ENCODE measurements at places on chromosomes 4 and X.

DNA sequence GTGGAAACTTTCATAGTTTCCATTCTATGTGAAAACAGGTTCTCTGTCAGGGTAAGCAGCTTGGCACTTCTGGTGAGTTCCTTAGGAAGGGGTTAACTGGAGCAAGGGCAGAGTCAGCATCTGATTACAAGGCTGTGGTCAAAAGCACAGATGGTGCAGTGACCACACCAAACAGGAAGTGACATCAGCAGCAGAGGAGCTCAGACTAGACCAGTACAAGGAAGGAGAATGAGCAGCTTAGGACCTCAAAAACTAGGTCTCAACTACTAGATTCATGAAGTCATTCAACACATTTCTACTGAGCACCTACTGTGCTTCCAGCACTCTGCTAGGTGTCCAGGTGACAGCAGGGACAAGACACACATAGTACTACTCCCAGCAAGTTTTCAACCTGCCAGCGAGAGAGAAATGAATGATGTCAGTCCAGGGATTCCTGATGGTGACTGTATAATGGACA is 130.2 kb downstream of the AMELX start:
- no peak for DNase-seq

GRCh38 chrX:115719171-115719570 is 158.2 kb downstream of the PLS3 start:
- DNase-seq: no peak

DNA sequence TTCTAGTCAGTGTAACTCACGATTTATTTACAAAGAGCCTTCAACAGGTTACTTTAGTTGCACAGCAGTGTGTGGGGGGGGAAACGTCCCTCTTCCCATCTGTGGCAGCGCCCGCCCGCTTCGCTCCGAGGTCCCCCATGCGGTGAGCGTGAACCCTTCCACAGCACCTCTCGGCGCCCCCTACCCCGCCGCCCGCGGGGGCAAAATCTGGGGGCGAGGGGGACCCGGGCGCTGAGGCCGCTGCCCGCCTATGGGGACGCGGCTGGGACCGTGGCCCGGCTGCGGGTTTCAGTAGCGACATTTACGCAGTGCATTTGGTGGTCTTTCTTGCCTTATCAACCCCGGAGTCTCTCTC is 6.4 kb downstream of the NKX6-1 start:
- no peak for DNase-seq

- peak; percentile 6 for DNase-seq
These were observed 445.5 kb downstream of the PCDH10 start for GRCh38 chr4:133594390-133595207.

DNA sequence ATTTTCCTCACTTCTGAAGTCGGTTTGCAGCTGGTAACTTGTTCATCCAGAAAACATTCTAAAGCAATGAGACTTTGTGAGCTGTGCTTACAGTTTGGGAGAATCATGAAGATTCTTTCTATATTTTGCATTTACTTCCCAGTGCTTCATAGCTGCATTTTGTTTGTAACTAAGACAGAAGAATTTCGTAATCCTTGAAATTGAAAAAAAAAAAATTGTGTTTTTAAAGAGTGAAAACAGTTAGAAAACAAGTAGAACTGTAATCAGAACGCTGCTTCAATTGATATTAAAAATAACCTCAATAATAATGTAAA is 392.4 kb downstream of the UNC5C start:
- peak; percentile 30 for DNase-seq

DNA sequence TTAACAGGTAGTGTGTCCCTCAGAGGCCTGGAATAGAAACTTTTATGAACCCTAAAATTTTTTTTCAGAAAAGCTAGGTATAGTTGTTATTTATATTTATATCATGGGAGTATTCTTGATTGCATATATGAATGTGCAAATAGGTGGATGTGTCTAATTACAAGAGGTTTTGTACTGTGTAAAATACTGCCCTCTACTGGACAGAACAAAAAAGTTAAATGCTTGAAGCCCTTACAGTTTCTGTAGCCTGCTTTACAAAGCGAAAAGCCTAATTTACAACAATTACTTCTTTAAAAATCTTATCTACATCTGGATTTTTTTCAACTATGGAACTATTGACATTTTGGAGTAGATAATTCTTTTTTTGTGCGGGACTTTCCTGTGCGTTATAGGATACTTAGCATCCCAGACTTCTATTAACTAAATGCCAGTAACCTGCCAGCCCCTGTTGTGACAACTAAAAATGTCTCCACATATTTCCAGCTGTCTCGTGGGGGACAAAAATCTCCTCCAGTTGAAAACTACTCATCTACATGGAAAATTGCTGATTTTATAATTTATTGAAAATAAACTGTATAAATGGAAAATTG is 35.1 kb downstream of the ENPEP start:
- no peak for DNase-seq

DNA sequence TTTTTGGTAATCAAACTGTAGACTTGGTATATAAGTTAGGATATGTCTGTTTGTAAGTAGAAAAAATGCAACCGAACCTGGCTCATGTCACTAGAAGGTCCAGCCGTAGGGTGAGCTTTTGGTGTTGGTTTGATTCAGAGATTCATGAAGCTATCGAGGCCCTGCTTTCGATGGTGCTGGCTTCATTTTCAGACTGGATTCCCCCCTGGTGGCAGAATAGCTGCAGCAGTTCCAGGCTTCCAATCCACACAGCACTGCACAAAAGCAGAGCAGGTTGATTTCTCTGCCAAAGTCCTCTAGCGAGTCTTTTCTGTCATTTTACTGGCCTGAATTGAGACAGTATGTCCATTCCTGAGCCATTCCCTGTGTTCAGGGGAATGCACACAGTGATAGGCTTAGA is 33.1 kb downstream of the PDK3 start:
- DNase-seq: no peak

DNA sequence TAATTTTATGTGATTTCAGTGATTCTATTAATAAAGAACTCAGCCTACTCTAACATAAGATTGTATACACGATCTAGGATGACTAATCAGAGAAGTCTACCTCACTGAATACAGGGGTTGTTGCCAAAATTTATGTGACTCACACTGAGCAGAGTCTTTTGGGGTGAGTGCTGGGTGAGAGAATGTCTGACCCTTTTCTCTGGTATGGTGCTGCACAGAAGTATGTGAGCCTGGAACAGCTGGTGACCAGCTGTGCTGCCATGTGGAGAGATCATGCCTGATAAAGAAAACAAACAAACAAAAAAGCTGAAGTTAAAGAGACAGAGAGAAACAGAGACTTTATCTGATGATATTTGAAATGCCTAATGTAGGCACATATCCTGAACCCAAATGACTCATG is 618.1 kb upstream of the GRIA3 start:
- DNase-seq: peak; percentile 2

DNA sequence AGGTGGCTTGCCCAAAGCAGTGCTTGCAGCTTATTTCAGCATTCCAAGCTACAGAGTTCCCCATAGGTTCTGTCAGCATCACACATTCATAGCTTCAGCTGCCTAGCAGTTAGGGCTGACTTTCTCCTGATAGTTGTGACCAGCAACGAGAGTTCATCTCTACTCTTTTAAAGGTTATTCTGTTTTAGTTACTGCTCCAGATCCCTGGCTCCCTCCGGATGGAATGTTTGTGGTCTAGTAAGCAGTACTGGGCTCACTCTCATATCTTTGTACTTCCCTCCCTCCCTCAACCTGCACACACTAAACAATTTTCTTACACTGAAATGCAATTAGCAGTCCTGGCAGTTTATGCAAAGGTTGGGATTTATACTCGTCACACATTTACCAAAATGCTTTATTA is 43.9 kb downstream of the PTTG2 start:
- DNase-seq: no peak

Data from right lung (tissue), 10 donors.